HS-27A (cell line): ENCODE measurements at places on chromosomes 4 and X.

GRCh38 chr4:164779811-164780216, 25.9 kb downstream of the SMIM31 start:
- DNase-seq: no peak

DNA sequence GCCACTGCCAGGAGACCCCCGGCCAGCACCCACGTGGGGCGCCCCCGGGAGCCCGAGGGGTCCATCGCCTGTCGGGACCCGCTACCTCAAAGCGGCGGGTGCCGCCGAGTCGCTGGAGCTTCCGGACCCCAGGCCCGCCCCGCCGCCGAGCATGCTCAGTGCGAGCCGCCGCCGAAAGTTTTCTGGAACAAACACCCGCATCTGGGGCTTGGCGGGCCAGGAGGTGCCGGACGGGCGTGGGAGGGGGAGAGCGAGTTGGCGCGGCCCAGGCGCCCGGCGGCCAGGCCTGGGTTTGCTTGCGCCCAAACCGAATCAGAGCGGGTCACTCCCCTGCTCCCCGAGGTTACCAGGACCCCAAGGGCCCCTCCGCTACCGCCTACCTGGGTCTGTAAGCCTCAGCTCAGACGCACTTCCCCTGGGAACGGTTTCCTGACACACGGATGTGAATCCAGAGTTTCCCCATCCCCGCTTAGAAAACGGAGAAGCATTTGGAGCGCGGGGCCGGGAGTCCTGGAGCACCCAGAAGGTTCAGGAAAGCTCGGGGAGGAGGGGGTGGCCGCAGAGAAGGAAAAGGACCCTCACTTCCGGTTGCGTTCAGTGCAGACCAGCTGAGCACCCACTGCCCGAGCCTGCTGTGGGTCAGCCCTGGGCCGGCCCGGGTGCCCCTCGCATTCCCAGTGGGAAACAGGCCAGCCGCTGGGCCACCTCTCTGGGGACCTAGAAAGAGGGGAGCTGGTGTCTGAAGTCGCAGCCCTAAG, at the start of gene EVC2:
TSS of gene EVC2 (minus strand) at position 111 of the 758 bp plus-strand sequence. CDS start at position 65, 46 bp downstream.
- no peak for DNase-seq

- DNase-seq: no peak
Observed at GRCh38 chrX:37765507-37765906, 14.4 kb upstream of the CYBB start.

GRCh38 chr4:47406408-47406807, 57.1 kb downstream of the COMMD8 start:
- DNase-seq: no peak

- no peak for DNase-seq
Observed at GRCh38 chr4:7983296-7983695, 43.6 kb upstream of the AFAP1 start.

- no peak for DNase-seq
Observed at GRCh38 chrX:55326985-55327384, 62.3 kb upstream of the PAGE3 start.

- DNase-seq: peak; percentile 27
Observed at GRCh38 chr4:105471566-105472176, 2.2 kb downstream of the PPA2 start.

DNA sequence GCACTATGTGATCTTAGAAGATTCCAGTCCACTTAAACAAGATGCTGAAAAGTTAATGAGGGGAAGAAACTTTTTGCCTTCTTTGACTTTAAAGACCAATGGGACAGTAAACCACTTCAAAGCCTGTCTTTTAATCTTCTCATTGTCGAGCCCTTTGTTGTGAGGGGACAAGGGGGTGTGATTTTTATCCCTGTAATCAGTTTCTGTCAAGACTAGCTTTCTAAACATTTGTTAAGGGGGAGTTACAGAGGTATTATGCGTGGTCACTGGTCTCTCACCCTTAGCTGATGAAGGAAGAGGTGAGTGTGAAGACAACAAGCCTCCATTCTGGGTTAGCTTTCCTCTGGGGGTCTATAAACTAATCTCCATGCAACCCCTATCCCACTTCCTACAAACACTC, 409.3 kb downstream of the ARHGAP24 start:
- DNase-seq: no peak

GRCh38 chrX:29535212-29536162, 679.9 kb upstream of the MAGEB2 start:
- DNase-seq: no peak

GRCh38 chr4:185682236-185682635, 129.8 kb downstream of the SORBS2 start:
- DNase-seq: peak; percentile 22

DNA sequence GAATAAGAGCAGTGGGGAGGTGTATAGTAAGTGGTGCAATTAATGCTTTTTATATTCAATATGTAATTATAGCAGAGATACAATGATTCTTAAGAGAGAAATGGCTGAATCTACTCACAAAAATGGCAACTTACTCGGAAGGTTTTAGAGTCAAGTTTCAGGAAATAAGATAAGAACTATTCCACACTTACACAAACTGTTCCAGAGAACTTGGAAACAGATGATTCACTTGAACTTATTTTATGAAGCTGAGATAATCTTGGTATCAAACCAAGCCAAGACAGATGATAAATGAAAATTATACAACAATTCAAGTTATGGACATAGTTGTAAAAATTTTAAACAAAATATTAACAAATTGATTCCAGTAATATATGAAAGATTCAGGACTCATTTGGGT, 311.3 kb upstream of the HS3ST1 start:
- DNase-seq: no peak

DNA sequence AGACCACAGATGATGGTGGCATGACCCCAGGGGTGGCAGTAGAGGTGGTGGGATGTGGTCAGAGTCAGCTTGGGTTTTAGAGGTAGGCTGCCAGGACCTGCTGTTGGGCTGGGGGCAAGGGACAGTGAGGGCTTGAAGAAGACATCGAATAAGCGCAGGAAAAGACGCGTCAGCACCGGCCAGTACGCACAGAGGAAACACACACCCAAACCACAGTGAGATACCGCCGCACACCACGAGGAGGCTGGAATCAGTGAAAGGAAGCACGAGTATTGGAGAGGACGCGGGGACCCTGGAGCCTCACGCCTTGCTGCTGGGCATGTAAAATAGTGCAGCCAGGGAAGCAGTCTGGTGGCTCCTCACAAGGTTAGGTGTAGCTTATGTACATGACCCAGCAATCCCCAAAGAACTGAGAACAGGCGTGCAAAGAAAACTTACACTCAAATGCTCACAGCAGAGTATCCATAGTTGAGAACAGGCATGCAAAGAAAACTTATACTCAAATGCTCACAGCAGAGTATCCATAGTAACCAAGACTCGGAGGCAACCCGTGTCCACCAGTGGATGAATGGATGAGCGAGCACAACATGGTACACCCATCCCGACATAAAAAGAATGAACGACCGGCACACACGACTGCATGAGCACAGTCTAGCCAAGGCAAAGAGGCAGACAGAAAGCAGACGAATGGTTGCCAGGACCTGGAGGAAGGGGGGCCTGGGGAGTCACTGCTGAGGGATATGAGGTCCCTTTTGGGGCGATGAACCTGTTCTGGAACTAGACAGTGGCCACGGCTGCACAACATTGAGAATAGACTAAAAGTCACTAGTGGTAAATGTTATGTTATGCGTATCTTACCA, 13.3 kb downstream of the PDZD4 start:
- no peak for DNase-seq

DNA sequence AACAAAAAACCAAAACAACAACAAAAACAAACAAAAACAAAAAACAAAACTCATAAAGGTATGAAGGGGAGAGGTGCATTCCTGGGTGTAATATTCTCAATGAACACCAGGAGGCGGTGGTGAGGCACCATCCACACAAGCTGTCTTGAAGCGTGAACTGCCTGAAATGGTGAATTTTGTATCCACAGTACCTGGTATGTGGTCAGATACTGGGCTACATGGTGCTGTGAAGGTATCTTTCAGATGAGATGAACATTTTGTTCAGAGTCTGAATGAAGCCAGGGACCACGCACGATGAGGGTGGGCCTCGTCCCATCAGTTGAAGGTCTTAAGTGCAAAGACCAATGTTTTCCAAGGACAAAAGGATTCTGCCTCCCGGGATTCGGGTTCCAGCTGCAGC, 58.5 kb downstream of the ASMT start:
- DNase-seq: no peak

DNA sequence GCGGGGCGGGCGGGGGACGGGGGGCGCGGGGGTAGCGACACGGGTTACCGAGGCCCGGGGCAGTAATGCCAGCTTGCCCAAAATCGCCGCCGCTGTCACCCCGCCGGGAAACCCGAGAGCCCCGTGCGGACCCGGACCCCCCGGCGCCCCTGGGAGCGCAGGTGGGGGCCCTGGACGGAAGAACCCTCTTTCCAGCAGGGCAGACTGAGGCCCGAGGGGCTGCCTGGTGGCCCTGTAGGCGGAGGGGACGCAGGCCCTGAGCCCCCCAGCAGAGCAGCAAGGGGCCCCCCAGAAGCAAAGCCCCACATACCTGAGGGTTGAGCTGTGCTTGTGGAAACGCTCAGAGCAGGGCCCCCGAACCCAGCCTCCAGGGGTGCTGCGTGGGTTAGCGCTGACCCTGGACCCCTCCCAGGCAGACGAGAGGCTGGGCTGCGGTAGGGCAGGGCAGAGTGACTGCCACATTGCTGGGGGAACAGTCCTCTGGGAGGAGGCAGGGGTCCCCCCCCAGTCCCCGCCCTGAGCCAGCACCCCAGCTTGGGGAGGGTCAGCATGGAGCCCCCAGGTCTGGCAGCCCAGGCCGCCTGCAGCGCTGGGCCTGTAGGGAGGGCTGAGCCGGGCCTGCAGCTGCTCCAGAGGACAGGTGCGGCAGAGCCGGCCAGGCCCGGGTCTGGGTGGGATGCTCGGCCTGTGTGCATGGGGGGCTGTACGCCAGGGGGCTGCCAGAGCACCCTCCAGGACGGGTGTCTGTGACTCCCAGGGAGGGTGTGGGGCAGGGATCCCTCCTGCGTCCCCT, 646 bp downstream of the DOK7 start:
- no peak for DNase-seq

DNA sequence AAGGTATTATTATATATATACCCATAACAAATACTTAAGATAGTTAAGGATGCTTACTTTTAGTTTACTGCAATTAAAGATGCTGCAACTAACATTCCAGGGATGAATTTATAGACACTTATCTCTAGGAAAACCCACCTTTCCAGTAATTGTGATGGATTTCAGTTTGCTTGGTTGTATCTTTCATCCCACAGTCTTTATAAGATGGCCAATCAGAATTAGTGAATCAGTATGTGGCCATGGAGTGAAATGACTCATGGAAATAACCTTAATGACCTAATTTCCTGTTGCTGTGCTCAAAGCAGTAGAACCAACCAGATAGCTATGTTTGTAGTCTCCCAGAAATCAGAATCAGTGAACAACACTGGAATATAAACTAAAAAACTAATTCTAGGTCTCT, 26.4 kb downstream of the MOSPD2 start:
- DNase-seq: no peak

- DNase-seq: no peak
Observed at GRCh38 chrX:108420481-108420880, 17.7 kb downstream of the COL4A6 start.
